ENCODE measurements at places on chromosomes 5 and 9. TPM values are rescaled to one million over a fixed set of nuclear protein-coding genes. Genes with fewer than 3 reads are reported as not detected.

DNA sequence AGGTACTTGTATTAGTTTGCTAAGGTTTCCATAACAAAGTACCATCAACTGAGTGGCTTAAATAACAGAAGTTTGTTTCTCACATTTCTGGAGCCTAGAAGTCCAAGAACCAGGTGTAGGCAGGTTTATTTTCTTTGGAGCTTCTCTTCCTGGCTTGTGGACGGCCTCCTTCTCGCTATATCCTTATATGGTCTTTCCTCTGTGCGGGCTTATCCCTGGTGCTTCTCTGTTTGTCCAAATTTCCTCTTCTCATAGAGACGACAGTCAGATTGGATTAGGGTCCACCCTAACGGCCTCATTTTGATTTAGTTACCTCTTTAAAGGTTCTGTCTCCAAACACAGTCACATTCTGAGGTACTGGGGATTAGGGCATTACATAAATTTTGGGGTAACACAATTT, 88.3 kb downstream of the RMI1 start:
- DNase-seq: no peak

GRCh38 chr5:5828619-5829018, 406.1 kb downstream of the ICE1 start:
- DNase-seq: no peak

- no peak for DNase-seq
Observed at GRCh38 chr9:130331573-130331972, 66.0 kb downstream of the HMCN2 start.

GRCh38 chr9:32348106-32348695, 36.2 kb upstream of the ACO1 start:
- no peak for DNase-seq

GRCh38 chr5:118430076-118430475, 558.3 kb downstream of the DTWD2 start:
- no peak for DNase-seq

DNA sequence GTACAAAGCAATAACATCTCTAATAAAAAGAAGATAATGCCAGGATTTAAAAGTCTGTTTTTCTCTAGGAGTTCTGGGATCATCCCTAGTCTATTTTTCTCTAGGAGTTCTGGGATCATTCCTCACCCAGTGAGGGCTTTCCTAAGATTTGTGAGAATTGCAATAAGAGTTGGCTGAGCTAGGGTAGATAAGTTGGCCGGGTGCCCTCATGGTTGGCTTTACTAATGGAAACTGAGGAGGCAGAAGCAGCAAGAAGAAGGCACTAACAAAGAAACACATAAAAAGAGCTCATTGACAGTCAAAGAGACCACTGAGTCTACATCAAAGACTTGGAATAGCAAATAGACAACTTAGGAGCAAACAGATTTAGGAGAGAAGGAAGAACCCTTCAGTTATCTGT, 4.2 kb downstream of the SLC1A3 start:
- DNase-seq: no peak

Gene TEX48
- total RNA-seq: not detected

- DNase-seq: no peak
Observed at GRCh38 chr5:78778538-78778937, 130.0 kb upstream of the LHFPL2 start.

Gene TEX53
- total RNA-seq: not detected

DNA sequence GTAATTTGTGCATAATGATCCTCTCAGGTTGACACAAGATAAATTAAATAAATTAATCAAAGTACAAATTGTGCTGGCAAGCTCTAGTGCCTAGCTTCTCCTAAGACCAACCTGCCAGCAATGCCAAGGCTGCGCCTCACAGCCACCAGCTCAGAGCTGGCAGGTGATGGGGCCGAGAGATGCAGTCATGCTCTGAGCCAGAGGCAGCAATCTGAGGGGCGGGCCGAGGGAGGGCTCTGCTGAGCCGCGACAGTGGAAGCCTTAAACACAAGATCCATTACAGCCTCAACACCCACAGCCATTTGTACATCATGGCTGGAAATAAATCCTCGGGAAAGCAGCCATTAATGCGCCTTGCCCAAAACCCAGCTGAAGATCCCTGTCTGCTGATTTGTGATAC, 20.3 kb downstream of the MED27 start:
- DNase-seq: no peak

Gene PCDHB14
- total RNA-seq: 13.4 TPM

- no peak for DNase-seq
Observed at GRCh38 chr5:23136958-23137357, 283.8 kb upstream of the CDH12 start.

- DNase-seq: no peak
Observed at GRCh38 chr5:95283761-95284571, 928 bp downstream of the MCTP1 start.

DNA sequence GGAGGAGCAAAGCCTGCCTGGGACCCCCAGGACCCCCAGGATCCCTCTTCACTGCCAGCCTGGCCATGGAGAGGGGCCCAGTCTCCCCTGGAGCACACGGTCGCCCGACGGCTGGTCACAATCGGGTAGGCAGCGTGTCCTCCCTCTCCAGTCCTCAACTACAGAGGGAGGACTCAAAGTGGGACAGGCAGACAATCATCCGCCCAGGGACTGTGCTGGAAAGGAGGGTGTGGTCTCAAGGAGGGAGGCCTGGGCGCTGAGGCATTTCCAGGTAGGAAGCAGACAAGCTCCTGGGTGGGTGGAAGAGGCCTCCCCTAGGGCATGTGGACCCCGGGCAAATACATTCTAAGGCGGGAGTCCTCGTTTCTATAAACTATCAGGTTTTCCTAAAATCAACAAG, 93.2 kb upstream of the ADAMTS2 start:
- no peak for DNase-seq

DNA sequence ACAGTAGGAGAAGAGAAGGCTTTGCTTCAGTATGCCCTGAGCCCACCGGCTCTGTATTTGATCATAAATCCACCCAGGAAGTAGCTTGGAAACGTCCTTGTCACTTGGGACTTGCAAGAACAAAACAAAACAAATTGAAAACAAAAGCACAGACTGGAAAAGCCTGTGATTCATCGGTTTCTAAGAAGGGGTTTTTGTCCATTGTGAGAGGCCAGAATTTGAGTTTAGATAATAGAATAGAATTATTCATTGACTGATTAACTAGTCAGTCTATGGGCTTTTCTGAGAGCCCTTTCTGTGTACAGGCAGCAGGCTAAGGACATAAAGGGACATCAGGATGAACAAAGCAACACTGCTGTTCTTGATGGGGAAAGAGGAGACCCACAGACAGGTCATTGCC, 424.8 kb downstream of the IRX1 start:
- DNase-seq: no peak

DNA sequence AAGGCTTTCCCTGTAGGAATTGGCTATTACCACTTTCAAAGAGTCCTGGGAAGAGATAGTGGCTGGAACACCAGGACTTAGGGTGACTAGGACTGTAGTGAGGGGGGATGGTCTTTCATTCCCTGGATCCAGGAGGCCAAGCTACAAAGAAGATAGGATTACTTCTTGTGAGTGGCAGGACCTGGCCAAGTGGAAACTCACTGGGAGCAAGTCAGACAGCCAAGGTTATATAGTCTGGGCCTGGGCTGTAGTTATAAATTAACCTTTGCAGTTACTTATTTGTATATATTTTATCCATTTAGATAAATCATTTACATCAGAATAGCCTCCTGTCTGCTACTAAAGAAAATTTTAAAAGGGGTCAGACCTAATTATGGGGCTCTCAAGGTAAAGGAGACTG, 124.3 kb downstream of the TLR4 start:
- no peak for DNase-seq

DNA sequence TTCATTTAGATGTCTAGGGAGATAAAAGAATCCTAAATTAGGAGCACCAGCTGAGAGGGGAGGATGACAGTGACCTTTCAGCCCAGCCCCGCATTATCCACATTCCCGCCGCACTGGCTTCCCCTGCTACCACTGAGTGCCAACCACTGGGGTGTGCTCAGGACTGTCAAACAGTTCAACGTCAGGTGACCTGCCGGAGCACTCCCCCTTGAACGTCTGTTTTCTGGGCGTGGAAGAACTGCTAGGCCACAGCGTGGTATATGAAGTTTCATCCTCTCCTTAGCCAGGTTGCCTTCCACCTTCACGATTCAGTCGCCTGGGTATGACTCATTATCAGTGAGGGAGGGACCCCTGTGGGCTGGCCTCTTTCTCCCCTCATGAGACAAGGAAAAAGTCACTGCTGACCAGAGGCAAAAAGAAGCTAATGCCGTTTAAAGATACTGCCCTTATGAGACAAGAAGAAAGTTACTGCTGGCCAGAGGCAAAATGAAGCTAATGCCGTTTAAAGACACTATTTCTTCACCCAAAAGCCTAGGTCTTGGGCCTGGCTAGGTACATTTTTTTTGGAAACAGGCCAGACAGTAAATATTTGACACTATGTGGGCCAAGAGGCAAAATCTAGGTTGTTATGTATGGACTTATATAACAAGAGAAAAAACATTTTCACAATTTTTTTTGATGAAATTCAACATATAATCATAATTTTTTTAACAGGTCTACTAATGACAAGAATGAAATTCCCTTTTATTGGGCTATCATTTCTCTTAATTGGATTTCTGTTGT, 4.6 kb downstream of the NMRK1 start:
- no peak for DNase-seq

Gene PDCD1LG2
- total RNA-seq: 0.62 TPM

GRCh38 chr9:14383294-14383693, 69.4 kb upstream of the NFIB start:
- no peak for DNase-seq

DNA sequence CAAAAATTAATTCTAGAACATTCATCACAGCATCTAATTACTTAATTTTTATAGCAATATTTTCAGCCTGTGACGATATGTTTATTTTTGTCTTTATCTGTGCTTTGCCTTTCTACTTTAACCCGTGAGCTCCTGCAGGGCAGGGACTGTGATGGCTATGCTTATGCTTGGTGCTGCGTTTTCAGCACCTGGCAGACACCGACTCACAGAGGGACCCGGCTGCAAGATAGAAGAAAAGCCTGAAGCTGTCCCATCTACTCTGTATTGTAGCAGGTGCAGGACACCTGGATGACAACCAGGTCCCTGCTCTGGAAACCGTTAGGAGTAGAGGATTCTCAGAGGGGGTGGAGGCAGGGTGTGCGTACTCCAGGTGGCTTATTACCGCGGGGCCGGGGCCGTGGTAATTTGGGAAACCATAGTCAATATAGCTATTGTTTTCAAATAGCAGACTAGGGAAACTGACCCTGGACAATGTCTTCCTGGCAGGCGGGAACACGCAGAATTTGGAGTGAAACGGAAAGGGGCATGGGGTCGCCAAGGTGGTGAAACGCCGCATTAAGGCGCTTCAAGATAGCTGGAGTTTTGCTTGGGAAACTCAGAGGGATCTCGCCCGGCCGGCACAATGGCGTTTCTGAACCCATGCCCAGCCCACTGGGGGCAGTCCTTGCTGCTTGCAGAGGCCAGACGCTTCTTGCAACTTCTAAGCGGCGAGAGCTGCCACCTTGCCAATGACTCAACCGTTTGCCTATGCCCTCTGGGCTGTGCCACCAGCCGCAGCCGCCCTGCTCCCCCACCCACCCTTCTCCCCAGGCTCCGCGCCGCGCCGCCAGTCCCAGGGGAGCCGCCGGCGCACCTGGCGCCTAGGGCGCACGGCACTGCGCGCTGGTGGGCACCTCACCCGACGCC, 140.1 kb upstream of the PALM2AKAP2 start:
- DNase-seq: peak; percentile 46

Gene RIOK2
- total RNA-seq: 25.7 TPM

DNA sequence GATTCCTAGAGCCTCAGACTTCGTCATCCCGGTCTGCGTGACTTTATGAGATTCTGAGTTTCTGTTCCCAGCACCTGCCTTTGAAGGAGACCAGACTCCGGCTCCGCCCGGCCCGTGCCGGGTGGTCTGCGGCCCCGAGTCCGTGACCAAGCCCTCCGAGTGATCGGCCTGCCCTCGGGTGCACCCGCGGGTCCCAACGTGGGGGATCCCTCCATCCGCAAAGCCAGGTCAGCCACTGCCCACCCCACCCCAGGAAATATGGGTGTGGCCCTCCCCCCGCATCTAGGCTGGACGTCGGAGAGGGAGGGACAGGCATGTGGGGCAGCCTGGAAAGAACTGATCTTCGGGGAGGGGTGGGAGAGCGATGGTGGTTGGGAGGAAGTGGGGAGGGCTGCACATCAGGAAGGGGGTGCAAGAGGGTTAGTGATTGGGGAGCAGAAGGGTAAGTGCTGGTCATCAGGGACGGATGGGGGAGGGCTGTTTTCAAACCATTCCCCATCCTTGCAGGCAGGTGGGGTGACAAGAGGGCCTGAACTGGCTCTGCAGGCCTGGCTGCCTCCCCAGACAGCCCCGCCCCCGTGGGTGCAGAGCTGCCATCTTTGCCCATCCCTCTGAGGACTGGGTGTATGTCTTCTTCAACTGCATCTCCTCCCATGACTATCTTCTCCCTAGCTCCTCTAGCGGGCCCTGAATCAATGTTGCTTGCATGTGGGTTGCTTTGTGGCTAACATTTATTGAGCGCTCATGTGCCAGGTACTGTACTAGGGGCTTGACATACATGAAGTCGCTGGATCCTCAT, 747 bp downstream of the LRSAM1 start:
- peak; percentile 44 for DNase-seq

Gene UGT3A1
- not detected for total RNA-seq

- no peak for DNase-seq
Observed at GRCh38 chr5:59845730-59846129, 47.8 kb downstream of the PDE4D start.

Gene PCDHB2
- 14.2 TPM for total RNA-seq

Gene LRRTM2
- total RNA-seq: 104 TPM

GRCh38 chr9:19239955-19240354, 9.5 kb downstream of the DENND4C start:
- DNase-seq: no peak

DNA sequence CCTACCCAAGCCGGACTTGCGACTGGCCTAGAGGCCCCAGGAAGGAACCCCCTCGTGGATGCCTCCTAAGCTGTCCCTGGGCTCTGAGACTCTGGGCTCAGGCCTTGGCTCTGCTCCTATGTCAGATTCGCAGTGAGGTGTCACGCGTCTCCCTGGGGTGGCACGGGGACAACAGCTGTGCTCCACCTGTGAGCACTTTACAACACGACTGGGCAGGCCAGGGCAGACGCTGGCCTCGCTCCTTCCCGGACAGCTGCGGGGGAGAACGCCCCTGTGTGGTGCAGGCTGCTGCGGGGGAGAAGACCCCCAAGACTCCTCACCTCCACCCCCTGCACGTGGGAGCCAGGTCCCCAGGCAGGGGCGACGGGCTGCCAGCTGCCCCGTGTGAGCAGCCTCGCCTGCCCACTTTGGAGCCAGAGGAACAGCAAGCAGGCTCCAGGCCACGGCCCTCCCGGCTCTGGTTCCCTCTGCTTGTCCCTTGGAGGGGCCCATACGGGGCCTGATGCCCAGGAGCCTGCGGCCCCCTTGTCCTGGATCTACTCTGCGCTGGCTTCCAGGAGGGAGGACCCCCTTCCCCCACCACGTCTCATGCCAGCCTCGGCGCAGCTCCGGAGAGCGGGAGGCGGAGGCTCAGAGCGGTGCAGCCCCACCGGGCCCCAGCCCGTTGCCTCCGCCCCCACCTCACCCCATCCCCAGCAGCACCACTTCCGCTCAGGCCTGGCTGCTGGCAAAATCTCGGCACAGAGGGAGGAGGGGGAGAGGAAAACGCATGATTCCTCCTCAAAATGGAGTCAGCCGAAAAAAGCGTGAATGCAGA, 36.0 kb downstream of the SARDH start:
- DNase-seq: no peak

Gene ADAMTSL2
- 3.3 TPM for total RNA-seq

GRCh38 chr9:106657926-106658325, 205.0 kb upstream of the ZNF462 start:
- no peak for DNase-seq

Gene CMBL
- 3.9 TPM for total RNA-seq

Gene ACTBL2
- total RNA-seq: not detected

Gene GOLM1
- total RNA-seq: 75.5 TPM

Gene QRFP
- not detected for total RNA-seq

GRCh38 chr9:93183663-93184431, at the start of gene WNK2:
WNK2 (plus strand) TSS chr9:93184139; CDS start chr9:93184930, 791 bp downstream.
- no peak for DNase-seq
